T-helper 17 cell (primary cell): ENCODE measurements at places on chromosomes 1 and 21.

- no peak for DNase-seq
Observed at GRCh38 chr1:229951856-229952534, 115.0 kb upstream of the GALNT2 start.

GRCh38 chr21:42858185-42858847 lies 21.0 kb downstream of the WDR4 start:
- no peak for DNase-seq

- DNase-seq: no peak
Observed at GRCh38 chr1:158121604-158122254, 59.0 kb upstream of the CD1D start.

GRCh38 chr21:34669149-34669879 lies 520 bp downstream of the CLIC6 start:
- DNase-seq: no peak

DNA sequence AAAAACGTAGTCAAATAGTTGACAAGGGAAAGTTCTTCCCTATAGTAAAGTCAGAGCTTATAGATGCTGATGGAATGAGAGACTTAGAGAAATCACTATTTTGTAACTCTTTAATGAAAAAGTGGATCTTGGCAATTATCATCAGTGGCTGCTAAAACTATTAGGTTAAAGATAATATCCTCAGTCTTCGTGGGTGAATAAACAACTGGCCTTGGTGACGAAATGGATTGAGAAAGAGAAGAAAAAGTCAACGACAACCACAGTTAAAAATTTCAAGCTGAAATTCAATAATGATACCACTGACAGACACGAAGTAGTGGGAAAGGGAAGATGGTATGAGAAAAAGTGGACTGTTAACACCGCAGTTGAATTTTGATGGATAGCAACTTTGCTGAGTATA lies 90.0 kb upstream of the GNG4 start:
- DNase-seq: no peak

DNA sequence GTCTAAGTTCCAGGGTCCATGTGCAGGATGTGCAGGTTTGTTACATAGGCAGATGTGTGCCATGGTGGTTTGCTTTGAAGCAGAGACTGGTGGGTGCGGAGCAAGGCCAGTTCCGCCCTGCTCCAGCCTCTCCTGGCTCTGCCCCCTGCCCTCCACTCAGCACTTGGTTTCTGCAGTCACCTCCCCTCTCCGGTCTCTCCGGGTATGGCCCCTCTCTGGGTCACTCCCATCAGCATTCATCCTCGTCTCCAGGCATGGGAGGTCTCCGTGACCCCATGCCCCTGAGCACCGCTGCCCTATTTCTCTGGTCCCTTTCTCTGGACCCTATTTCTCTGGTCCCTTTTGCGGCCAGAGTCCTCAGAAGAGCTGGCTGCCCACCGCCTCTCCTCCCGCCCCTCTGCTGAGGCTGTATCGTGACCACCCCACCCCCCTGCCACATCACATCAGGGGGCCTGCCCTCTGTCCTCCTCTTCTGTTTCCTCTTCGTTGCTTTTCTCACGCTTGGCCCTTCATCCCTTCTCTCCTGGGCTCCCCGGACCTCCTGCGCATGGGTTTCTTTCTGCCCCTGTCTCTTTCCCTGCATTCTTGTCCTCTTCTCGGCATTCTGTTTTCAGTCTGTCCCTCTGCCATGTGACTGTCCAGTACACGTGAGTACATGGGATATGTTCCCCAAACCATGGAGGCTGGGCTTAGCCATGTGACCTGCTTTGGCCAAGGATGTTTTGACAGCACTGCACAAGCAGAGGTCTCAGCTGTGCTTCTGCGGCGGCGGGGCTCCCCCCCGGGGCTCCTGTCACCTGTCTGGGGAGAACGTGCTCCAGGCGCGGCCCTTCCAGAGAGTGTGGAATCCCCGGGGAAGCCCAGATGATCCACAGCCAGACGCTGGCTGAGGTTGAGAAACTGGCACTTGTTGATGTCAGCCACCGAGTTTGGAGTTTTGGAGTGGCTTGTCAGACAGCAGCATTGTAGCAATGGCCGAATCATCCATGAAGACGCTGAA lies 54.4 kb upstream of the C1orf174 start:
- DNase-seq: no peak

DNA sequence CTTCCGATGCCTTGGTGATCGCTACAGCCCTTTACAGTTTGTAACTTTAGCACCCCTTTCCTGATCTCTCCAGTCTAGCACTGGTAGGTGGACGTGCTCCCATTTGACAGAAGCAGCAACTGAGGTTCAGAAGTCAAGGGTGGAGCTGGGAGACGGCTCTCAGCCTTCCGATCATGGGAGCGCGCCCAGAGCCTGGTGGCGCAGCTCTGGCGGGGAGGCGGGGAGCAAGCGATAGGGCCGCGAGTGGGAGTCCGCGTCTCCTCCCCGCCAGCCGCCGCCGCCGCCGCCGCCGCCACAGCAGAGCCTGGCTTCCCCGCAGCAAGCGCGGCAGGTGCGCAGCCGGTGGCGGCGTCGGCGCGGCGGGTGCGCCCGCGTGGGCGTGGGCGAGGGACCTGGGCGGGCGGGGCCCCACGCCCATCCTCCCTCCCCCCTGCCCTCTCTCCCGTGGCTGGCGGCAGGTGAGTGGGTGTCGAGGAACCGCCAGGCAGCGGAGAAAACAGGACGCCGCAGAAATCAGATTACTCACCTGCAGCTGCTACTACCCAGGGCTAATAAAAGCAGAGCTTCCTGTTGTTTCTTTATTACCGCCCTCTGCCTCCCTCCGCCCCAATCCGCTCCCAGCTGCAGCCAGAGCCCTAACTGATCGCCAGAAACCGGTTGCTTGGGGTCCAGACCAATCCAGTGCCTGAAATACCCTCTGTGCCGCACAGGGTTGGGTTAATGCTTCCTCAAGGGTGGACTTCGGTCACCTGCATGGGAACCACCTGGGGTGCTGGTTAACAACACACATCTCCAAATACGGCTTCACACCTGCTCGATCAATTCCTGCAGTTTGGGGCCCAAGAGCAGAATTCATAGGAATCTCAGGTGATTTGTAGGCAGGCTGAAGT lies 60.2 kb upstream of the ID3 start:
- peak; percentile 67 for DNase-seq
